Chondrocyte (in vitro differentiated cells): ENCODE measurements at places on chromosomes 7 and 10. TPM values are rescaled to one million over a fixed set of nuclear protein-coding genes. Genes with fewer than 3 reads are reported as not detected.
A peak's percentile ranks its signal among the peaks of the same experiment; 100 is the strongest.

FOXI2 gene
- total RNA-seq = not detected in 3 replicates

DNA sequence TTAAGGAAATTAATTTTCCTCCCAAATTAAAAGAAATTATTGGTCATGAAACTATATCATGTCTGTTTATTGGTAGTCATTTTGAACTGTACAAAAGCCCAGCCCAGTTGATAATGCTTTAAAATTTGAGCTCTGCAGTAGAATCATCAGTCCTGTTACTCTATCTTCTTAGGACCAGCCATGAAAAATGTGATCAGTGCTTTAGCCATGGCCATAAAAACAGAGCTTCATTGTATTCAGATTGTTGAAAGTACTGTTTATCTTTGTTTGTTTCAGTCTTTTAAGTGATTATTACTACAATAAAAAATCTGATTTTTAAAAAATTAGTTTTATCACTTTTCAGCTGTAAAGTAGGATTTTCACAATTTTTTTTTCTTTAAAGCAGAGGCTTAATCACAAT is 13.7 kb upstream of the TFAM start:
- H3K36me3 ChIP-seq = no peaks in the 10 kb centered on the region
- no peak overlapping the region for H3K4me3 ChIP-seq
- DNase-seq = no peak
- no peaks in the 10 kb centered on the region for H3K4me1 ChIP-seq

DNA sequence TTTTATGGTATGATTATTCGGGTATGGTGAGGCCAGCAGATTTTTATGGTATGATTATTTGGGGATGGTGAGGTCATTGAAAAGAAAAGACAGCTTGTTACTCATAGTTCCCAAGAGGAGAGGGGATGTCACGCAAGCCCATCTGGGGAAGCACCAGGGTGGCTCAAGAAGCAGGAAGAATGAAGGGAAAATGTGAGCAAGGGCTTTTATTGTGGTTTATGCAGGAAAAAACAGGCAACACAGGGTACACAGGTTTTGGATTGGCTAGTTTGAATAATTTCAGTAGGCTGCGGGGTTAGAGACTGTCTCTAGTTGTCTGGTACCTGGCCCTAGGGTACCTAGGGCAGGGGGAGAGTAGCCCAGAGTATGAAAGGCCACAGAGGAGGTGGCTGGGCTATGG is 26.8 kb upstream of the DGKI start:
- peaks cover 49% of the 10 kb centered on the region for H3K36me3 ChIP-seq
- H3K27me3 ChIP-seq = no peaks in the 10 kb centered on the region
- peak overlapping the region; percentile 86 for H3K27ac ChIP-seq
- no peak overlapping the region for H3K4me3 ChIP-seq
- no peak for DNase-seq

GRCh38 chr10:96598846-96599245 is 12.0 kb upstream of the TM9SF3 start:
- H3K4me1 ChIP-seq = no peaks in the 10 kb centered on the region
- no peak overlapping the region for H3K4me3 ChIP-seq
- no peak for DNase-seq
- H3K36me3 ChIP-seq = no peaks in the 10 kb centered on the region
- no peak overlapping the region for H3K27ac ChIP-seq
- H3K27me3 ChIP-seq = peaks cover 2% of the 10 kb centered on the region

TEX36 gene
- not detected in 3 replicates for total RNA-seq

TAS2R4 gene
- total RNA-seq = 0.28 to 1.3 TPM (median 0.35 TPM) in 3 replicates

DNA sequence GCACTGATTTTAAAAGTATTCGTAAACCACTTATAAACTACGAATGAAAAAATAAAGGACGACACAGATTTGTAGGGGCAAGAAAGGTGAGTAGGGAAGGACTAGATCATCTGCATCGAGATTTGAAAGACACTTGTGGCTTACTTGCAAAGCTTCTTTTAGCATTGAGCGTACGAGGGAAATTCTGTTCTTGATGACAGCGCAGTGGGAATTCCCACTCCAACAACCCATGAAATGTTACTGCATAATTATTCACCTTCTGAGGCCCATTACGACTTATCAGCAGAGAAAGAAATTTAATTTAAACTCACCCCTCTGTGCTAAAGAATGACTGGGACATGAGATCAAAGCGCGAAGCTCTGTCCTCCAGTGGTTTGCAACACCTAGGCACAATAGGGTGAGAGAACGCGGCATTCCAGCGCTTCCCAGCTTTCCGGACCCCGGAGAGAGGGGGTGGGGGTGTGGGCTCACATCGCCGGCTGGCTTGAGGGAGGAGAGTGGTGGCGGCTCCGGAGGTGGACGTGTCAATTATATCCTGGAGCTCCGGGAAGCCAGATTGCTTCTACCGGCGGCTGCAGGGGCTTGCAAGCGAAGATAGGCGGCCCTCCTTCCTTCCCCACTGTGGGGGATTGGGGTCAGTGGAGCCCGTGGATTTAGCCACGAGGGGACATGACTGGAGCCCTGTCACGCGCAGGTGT is 10.3 kb downstream of the SP8 start:
- peaks cover 74% of the 10 kb centered on the region for H3K27me3 ChIP-seq
- no peak overlapping the region for H3K27ac ChIP-seq
- no peak overlapping the region for H3K4me3 ChIP-seq
- no peak for DNase-seq

GRCh38 chr7:37481722-37482288 is 33.1 kb upstream of the ELMO1 start:
- H3K4me1 ChIP-seq = peaks cover 4% of the 10 kb centered on the region
- H3K27ac ChIP-seq = no peak overlapping the region
- DNase-seq = no peak
- H3K27me3 ChIP-seq = peaks cover 5% of the 10 kb centered on the region
- no peak overlapping the region for H3K4me3 ChIP-seq

DNA sequence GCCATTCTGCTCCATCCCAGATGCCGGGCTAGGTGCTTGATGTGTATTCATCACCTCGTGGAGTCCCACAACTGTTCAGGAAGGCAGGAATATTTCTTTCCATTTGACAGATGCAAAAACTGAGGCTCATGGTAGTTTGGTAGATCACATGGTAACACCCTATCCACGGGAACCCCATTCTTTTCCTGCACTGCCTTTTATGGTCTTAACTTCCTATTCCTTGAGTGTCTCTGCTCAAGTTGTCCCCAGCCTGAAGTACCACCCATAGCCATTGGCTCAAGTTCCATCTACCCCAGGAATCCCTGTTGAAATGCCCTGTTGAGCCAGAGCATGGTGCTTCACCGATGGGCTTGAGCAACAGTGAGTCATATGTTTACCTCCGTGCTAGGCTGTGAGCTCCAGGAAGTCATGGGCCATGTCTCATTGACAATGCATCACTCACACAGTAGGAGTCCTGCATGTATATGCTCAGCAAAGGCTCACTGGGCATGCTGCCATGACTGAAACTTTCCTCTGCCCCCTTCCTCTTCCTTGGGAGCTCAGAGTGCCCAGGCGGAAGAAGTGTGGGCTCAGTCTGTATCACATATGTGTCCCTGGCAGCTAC is 71.7 kb upstream of the ADAM12 start:
- no peak overlapping the region for H3K4me3 ChIP-seq
- H3K36me3 ChIP-seq = no peaks in the 10 kb centered on the region
- H3K27me3 ChIP-seq = peaks cover 2% of the 10 kb centered on the region
- H3K27ac ChIP-seq = peak overlapping the region; percentile 75
- H3K4me1 ChIP-seq = peaks cover 22% of the 10 kb centered on the region
- no peak for DNase-seq

ELN gene
- total RNA-seq = 8,224 to 15,554 TPM (median 15,093 TPM) in 3 replicates

DNA sequence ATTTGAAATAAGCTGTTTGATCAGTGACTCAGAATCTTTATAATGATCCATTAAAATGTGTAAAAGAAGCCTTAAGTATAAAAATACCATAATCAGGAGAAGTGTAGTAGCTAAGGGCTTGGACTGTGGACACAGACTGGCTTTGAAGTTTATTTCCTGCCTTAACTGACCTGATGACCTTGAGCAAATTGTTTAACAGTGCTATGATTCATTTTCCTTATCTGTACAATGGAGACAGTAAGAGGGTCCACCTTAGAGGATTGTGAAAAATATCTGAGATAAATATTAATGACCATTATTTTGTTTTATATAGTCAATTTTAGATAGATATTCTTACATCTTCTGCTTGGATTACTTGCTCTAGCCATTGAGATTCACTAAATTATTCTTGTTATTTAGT is 13.3 kb upstream of the RPA3 start:
- DNase-seq = no peak
- H3K36me3 ChIP-seq = no peaks in the 10 kb centered on the region
- peaks cover 23% of the 10 kb centered on the region for H3K4me1 ChIP-seq
- no peak overlapping the region for H3K4me3 ChIP-seq
- peak overlapping the region; percentile 55 for H3K27ac ChIP-seq
- no peaks in the 10 kb centered on the region for H3K27me3 ChIP-seq

DNA sequence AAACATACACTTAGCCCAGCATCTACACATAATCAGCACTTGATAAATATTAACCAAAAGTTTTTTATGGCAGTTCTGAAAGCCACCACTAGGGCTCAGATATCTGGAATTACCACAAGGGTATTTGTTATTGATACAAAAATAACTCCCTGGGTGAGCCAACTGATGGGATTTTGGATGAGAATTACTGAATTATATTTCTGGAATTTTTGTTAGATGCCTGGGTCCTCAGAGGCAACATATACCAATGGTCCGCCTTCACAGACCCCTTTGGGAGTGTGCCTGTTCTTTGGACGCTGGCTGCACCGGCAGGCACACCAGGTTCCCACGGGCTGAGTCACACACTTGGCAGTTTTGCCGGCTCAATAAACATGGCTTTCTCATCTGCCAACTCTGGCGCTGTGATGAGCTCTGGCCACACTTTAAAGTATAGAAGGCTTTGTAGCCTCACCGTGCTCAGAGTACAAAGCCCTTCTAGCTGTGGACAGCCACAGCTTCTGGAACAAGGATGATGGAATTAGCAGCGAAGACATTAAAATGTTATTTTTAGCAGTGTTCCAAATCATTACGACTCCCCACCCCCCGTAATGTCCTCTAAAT is 24.5 kb upstream of the EEPD1 start:
- no peaks in the 10 kb centered on the region for H3K27me3 ChIP-seq
- no peak overlapping the region for H3K4me3 ChIP-seq
- H3K36me3 ChIP-seq = no peaks in the 10 kb centered on the region
- DNase-seq = no peak
- peak overlapping the region; percentile 91 for H3K27ac ChIP-seq
- peaks cover 33% of the 10 kb centered on the region for H3K4me1 ChIP-seq

RBM17 gene
- 56.3 to 59.0 TPM (median 57.0 TPM) in 3 replicates for total RNA-seq

SEMA3E gene
- total RNA-seq = 3.7 to 10.1 TPM (median 5.1 TPM) in 3 replicates

- DNase-seq = no peak
- H3K36me3 ChIP-seq = no peaks in the 10 kb centered on the region
- H3K27me3 ChIP-seq = no peaks in the 10 kb centered on the region
- peaks cover 52% of the 10 kb centered on the region for H3K4me1 ChIP-seq
- H3K27ac ChIP-seq = no peak overlapping the region
These were observed 208.1 kb downstream of the AHR start for GRCh38 chr7:17506596-17506995.

CNTNAP2 gene
- total RNA-seq = 0.27 to 1.2 TPM (median 0.36 TPM) in 3 replicates

DNA sequence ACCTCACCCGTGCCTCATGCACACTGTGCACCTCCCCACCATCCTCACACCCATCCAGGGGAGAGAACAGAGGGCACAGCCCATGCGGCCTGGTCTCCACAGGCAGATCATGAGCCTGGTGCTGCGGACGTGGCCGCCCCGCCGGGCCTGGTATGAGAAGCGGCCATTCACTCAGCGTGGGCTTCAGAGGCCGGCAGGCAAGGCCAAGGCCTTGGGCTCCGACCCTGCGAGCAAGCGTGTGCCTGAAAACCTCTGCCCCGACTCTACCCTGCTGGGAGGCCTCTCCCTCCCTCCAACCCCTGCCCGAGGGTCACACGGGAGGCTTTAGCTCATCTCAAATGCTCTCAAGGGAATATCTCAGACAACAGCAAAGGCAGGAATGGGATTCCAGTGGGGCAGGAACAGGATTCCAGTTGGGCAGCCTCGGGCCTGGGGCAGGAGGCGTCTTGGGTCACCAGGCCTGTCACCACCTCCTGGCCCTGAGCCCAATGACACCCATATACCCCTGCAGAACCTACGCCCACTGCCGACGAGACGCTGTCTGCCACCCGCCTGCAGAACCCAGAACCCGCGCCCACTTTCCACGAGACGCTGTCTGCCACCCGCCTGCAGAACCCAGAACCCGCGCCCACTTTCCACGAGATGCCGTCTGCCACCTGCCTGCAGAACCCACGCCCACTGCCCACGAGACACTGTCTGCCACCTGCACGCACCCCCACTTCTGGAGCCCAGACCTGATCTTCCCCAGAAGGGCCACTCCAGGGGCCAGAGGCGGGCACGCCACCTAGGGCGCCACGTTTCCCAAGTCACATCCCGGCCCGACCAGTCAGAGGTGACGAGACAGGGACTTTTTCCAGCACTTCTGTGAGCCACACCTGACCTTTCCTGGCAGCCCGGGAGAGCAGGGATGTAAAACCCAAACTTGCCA is 38.9 kb downstream of the ADAP1 start:
- no peaks in the 10 kb centered on the region for H3K27me3 ChIP-seq
- H3K4me1 ChIP-seq = peaks cover 8% of the 10 kb centered on the region
- H3K36me3 ChIP-seq = no peaks in the 10 kb centered on the region
